C1 segment of cervical spinal cord (tissue), 14 donors: ENCODE measurements at places on chromosomes 13 and 19.

DNA sequence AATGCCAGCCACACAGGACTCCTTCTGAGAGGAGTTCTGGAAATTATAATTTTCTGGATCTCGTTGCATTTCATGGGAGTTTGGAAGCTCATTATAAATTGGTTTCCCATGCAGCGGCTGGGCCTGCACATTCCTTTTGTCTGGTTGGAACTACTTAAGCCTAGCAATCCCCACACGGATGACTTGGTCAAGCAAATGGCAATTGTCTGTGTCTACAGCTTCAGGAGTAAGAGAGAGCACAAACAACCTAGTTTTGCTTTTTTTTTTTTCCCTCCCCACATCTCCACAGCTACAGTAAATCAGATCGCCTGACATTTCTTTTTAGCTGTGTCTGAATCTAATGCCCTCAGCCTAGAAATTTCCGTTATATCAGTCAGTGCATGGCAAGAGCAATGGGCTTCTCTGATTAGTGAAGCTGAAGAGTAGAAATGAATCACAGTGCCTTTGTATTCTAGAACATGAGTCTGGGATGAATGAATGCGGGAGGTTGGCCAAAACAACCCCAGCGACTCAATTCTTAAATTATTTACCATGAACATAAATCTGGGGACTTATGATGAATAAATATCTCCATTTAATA, 15.1 kb downstream of the PCDH8 start:
- DNase-seq: no peak

DNA sequence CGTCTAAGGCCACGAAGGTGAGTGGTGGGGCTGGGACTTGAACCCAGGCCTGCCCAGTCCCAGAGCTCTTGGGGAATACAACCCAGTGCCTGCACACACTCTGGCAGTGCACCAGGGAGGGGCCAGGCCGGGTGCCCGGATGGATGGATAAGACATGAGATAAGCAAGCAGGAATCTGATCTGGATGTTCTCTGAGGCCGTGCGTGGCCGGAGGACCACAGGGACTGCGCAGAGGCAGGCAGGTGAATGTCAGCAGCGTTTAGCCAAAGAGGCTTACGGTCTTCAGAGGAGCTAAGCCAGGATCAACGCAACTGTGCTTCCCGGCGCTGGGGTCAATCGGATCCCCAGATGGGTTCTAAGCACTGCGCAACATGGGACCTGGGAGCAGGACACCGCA, 1.5 kb downstream of the ZNF787 start:
- DNase-seq: no peak

- no peak for DNase-seq
Measured at GRCh38 chr13:57823704-57824103, 192.2 kb downstream of the PCDH17 start.

- no peak for DNase-seq
Measured at GRCh38 chr19:44260343-44260681, 626 bp downstream of the ZNF233 start.

GRCh38 chr13:97753942-97754670, 199.4 kb upstream of the IPO5 start:
- no peak for DNase-seq
